Kidney capillary endothelial cell (primary cell): ENCODE measurements at places on chromosomes 1 and 21.

GRCh38 chr1:225962440-225962975, 21.5 kb upstream of the LEFTY2 start:
- DNase-seq, result no peak

- DNase-seq, result no peak
Measured at GRCh38 chr1:181347495-181348390, 135.6 kb upstream of the CACNA1E start.

GRCh38 chr1:194709439-194709838, 1523.0 kb upstream of the B3GALT2 start:
- DNase-seq, result no peak

DNA sequence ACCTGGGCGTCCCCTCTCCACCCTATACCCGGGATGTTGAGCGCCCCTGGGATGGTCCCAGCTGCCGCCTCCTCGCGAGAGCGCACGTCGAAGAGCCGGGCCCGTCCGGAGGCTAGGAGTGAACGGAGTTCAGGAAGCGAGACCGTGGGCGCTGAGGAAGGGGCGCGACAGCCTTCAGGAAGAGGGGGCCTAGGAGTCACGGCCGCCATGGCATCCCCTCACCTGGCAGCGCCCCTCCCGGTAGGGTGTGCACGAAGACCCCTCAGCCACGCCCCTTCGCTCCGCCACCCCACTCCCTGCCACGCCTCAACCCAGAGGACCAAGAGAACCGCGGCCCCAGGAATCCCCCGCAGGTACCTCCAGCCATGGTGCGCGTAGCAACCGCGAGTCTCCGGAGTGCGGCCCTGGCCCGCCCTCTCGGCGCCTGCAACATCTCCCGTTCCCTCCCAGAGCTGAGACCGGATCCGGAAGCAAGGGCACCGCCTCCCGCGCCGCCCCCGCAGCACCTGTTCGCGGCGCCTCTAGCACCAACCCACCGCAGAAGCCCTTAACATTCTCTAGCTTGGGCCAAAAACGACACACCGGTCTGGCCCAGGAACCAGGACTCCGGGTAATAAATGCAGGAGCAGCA, at the start of gene TSTD1:
TSS of gene TSTD1 (minus strand) at position 442 of the 631 bp plus-strand sequence. CDS start at position 367, 75 bp downstream.
- DNase-seq, result no peak

GRCh38 chr1:171421413-171422020, 63.8 kb upstream of the PRRC2C start:
- no peak for DNase-seq

DNA sequence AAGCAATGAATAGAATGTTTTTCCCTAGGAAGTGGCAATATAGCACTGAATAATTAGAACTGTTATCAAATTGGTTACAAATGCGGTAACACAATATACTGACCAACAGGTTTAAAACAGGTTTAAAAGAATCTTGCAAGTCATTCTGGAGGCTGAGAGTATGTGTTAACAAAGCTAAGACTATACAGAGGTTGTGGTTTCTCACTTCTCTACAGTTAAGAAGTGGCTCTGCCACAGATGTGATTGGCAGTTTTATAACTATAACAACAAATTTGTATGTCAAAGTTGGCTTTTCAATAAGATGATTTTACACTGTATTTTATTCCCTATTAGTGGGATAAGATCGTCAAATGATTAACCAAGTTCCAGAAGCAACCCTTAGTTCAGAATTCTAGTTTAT, 7.1 kb downstream of the ANGEL2 start:
- no peak for DNase-seq

GRCh38 chr1:184987696-184988095, 13.4 kb upstream of the NIBAN1 start:
- no peak for DNase-seq

GRCh38 chr1:226863446-226863845, 7.0 kb upstream of the PSEN2 start:
- no peak for DNase-seq

DNA sequence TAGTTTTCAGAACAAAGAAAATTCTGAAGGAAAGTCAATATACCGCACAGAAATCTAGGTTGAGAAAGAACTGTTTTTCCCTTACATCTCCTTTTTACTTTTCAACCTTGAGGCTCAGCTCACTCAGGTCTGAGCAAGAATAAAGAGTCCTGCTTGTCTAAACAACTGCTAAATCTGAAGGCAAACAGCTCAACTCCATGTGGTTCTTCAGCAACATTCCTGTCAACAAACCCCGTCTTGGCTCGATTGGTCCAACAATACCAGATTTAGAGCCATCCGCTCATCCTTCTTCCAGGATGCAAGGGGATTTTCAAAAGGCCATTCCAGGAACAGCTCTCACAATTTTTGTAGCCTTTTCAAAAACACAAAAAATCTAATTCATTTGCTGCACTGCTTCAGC, 119.8 kb downstream of the HLCS start:
- DNase-seq, result no peak

DNA sequence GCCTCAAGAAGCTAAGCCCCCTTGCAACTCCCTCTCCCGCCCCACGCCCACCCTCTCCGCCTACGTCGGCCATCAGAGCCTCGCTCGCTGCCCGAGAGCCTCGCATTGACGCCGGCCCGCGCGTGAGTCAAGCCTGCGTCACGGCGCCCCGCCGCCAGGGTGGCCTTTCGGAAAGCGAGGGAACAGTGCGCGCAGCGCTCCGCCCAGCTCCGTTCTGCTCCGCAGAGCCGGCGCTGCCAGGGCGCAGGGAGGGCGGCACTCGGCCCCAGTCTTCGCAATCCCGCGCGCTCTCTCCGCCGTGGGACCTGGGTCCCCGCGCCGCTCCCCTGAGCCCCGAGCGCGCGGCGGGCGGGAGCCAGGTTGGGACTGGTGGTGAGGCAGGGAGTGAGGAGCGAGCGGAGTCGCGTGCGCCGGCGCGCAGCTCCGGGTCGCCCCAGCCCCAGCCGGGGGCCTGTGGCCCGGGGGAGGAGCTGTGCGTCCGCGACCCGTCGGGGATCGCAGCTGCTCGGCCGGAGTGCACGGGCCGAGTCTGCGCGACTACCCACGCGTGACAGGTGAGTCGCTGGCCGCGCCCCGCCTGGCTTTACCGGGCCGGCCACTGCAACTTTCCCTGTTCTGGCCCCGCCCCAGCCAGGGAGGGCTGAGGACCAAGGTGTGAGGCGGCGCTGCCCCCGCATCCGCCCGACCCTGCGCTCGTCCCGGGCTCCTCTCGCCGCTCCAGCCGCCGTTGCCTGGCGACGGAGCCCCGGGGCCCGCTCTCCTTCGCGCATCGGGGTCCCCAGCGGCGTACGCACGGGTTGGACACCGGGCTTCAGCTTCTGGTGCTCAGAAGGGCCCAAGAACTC, at the start of gene SLC6A17:
TSS of gene SLC6A17 (plus strand) at position 165 of the 845 bp plus-strand sequence. CDS start 16,436 bp downstream, outside the sequence.
- DNase-seq, result peak; percentile 84

GRCh38 chr1:44239961-44240371, 26.7 kb downstream of the DMAP1 start:
- no peak for DNase-seq

- DNase-seq, result no peak
Measured at GRCh38 chr1:68481041-68481440, 15.8 kb downstream of the DEPDC1 start.

DNA sequence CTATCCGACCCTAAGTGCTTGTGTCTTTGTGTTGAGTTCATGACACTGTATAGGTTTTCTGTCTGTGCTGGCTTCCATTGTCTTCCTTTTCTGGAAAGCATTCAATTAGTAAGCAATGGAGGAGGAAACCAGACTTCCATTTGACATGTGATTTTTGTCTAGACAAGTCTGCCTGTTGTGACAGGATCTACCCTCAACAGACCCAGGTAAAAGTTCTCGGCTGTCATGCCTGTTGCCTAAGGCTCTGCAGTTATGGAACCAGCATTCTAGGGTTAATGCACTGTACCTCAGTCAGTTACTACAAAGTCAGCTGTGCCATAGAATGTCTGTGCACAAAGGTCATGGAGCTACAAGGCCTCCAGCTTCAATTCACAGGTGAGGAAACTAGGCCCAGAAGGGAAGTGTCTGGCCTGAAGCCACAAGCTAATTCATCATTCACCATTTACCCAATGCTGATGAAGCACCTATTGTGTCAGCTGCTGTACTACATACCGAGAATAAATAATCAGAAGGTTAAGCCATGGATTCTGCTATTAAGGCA, 72.3 kb downstream of the PLPP3 start:
- peak; percentile 61 for DNase-seq

DNA sequence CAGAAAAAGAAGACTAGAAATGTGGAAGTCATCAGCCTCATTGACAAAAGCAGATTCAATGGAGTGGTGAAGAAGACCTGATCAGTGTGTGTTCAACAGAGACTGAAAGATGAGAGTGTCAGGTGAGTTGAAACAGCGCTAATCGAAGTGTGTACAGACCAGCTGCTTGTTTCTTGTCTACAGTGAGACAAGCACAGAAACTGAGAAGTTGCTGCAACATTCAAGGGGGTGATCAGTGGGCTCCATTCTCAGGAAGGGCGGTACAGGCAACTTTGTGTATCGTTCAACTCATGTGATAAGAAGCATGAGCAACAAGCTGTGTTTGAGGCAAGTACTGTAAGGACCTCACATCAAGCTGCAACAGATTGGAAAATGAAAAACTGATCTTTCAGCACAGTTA, 19.4 kb downstream of the DSCAM start:
- DNase-seq, result no peak

- DNase-seq, result peak; percentile 88
Measured at GRCh38 chr1:156920233-156921052, at the start of gene LRRC71. Gene LRRC71 (plus strand): TSS chr1:156920632. CDS start chr1:156920804, 172 bp downstream.

DNA sequence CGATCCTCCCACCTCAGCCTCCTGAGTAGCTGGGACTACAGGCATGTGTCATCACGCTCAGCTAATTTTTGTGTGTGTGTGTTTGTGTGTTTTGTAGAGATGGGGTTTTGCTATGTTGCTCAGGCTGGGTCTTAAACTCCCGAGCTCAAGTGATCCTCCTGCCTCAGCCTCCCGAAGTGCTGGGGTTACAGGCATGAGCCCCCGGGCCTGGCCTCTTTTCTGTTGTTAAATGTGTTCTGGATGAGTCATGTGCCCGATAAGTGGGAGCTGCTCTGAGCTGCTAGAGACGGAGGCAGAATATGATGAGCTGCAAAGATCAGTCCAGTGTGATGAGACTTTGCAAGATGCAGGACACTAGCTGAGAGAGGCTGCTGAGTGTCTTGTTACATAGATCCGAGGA, 75.5 kb downstream of the VPS13D start:
- no peak for DNase-seq

- DNase-seq, result no peak
Measured at GRCh38 chr1:97837161-97837560, 83.7 kb downstream of the DPYD start.

DNA sequence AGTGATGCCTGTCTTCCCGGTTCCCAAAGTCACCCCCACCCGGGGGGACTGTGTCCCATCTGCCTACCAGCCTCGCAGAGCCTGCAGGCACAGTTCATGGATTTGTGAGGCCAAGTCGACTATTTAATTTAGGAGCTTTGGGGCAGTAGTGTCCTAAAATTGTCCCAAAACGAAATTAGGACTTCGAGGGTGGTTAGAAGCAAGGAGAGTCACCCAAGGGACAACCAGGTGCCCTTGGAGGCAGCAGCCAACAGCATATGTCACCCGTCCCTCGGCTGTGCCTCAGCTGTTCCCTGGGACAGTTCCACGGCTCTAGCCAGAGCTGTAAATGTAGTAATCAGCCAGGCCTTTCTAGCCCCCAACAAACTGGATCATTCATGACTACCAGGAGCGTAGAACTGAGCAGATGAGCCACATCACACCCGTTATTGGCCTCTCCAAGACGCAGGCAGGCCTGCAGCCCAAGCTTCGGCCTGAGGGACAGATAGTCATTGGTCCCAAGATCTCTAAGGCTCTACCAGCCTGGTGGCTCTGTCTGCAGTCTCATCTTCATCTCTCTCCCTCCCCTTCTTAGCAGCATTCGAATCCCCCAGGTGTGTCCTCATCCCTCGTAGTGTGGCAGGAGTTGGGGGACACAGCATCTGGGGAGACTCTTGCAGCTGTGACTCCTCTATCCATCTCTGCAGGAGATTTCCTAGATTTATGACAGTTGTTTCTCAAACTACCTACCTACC, 2.9 kb downstream of the PAX7 start:
- DNase-seq, result no peak

DNA sequence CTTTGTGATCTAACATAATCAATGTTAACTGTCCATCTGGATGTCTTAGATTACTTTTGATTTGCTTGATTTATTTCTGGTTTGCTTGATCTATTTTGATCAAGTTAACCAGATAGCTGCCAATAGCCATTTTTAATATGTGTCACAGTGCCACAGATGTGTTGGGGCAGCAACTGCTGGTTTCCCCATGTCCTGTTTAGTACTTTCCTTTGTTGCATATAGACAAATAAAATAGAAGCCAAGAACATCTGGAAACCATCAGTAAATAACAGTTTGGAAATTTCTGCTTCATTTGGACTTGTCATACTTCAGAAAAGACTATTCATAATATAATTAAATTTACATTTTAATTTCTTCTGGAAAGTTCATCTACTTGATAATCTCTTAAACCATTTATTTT, 145.6 kb upstream of the C21orf91 start:
- DNase-seq, result no peak
